ENCODE measurements at places on chromosomes 5 and 9.

- DNase-seq, result no peak
These were observed 213.6 kb downstream of the SAXO1 start for GRCh38 chr9:18819418-18819817.

DNA sequence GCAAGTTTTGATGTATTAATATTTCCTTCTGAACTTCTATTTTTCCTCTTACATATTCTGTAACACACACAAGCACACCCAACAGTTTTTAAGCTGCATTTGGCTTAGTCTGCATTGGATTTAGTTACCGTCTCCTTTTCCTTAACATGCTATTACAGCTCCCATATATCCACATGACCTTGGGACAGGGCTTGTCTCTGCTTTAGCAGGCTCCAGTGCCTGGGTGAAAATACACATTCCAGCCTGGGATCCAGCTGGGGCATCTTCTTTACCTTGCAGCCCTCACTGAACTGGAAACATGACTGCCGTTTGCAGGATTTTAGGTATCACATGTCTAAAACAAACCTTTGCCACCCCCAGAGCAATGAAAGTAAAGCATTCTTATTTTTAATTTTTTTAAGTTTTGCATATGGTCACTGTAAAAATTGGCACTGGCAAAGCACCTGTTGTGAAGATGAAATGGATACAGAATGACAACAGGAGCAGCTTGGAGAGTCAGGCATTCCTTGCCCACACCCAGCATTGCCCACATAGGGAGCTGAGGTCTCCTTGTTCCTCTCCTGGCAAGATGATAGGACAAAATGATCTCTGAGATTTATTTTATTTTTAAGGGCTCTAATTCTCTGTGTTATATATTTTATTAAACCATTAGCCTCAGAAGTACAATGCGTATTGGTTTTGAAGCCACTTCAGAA is 4.0 kb downstream of the GADD45G start:
- no peak for DNase-seq

DNA sequence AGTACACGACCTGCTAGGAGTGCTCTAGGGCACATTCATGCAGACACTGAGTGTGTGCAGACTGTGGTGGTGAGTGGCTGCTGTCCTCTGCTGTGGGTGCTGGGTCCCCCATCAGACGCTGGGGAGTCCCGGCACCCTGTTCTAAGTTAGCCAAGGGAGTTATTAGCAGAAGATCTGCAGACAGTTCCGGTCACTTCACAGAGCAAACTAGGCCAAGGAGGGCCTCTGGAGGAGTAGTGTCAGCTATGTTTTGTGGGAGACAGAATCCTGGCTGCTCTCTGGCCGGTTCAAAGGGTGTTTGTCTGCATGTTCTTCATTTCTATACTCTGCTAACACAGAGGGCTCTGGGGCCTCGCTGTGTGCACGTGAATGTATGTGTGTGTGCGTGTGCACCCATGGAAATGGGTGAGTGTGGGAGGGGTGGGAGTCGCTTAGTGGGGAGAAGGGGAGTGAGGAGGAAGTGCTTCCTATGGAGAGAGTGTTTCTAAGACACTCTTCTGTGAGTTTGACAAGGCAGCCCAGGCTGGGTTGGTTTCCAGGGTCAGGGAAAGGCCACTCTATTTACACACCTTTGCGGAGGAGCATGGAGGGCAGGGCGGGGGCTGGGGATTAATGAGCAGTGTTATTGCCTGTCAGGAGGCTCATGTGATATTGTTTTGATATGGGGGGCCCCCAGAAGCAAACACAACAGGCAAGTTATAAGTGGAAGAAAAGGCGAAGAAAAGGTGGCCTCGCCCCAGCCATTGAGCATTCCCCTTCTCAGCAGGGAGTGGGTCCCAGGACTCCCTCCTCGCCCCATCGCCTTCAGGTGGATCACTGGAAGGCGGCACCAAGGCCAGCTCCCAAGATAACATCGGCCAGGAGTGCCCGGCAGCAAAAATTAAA is 68.9 kb downstream of the MACROH2A1 start:
- DNase-seq, result no peak

GRCh38 chr9:111598733-111599091 is 735 bp downstream of the PTGR1 start:
- DNase-seq, result no peak

DNA sequence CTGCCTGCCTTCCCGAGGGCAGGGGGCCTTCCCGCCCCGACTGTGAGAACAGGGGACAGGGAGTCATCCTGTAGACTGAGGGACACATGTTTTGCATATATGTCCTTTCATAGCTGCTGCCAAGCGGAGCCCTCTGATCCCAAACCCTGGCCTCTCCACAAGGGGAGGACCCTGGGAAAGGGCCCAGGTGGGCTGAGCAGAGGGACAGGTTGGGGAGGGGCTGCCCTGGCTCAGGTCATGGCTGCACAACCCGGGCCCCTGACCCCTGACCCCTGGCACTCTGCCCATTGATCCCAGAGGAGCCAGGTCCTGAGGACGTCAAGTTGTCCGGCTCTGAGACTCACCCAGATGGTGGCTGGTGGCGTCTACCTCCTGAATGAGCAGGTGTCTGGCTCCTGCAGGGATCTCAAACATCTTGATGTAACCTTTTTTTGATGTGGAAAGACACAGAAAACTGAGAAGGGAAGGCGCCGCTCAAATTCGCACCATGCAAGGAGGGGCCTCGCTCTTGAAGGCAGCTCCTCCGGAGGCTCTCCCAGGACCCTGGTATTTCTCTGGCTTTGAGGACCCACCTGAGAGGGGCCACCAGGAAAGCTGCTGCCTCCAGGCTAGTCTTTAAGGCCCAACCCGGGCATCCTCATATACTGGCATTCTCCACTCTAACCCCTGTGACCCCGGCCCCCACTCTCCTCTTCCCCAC is 71.9 kb downstream of the ZNF354C start:
- no peak for DNase-seq

DNA sequence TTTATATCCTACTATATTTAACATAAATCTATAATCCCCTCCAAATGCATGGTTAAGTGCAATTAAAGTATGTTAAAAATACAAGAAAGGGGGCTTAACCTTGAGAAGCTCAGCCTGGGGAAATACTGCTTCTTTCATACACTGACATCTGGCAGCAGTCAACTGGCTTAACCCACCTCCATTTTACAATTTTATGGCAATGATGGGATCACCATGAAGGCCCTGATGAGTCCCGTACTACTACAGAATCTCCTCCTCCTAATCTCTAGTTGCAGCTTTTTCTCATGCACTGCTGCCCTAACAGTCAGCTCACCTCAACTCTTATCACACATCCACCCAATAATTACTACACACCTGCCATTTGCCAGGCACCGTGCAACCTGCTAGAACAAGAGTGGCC is 40.9 kb downstream of the ZNF608 start:
- DNase-seq, result no peak

GRCh38 chr5:136527311-136527710 is 162.0 kb upstream of the TRPC7 start:
- no peak for DNase-seq

DNA sequence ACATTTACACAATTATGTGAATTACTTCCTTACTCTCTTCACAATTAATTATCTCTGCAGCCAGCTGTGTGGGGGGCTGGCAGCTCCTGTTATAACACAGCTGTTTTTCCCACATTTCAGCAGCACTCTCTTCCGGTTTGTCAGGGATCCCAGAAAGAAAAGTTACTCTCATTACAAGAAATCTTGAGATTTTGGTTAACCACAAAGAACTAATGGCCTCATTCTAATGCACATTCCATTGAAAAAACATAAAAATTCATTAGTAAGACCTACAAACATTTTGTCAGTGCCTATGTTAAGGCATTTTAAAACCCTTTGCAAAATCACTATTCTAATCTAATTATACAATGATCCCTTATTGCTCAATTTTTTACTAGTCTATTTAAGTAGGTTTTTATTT is 64.1 kb downstream of the PDE4D start:
- DNase-seq, result no peak

DNA sequence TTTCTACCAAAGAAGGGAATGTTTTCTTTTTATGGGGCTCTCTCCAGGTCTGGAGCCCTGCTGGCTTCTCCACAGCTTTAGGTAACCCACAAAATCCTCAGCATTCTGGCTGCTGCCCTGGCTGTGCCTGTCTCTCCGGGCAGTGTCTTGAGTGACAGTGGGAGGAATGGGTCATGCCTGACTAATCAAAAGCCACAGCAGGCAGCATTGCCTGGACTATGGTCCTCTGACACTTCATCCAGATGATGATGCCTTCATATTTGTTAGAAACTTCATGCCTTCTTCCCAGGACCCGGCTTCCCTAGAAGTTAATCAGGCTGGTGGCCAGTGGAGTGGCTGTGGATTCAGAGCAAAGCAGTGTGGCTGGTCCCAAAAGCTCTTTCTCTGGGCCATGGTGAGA is 32.2 kb upstream of the TGFBI start:
- DNase-seq, result no peak

DNA sequence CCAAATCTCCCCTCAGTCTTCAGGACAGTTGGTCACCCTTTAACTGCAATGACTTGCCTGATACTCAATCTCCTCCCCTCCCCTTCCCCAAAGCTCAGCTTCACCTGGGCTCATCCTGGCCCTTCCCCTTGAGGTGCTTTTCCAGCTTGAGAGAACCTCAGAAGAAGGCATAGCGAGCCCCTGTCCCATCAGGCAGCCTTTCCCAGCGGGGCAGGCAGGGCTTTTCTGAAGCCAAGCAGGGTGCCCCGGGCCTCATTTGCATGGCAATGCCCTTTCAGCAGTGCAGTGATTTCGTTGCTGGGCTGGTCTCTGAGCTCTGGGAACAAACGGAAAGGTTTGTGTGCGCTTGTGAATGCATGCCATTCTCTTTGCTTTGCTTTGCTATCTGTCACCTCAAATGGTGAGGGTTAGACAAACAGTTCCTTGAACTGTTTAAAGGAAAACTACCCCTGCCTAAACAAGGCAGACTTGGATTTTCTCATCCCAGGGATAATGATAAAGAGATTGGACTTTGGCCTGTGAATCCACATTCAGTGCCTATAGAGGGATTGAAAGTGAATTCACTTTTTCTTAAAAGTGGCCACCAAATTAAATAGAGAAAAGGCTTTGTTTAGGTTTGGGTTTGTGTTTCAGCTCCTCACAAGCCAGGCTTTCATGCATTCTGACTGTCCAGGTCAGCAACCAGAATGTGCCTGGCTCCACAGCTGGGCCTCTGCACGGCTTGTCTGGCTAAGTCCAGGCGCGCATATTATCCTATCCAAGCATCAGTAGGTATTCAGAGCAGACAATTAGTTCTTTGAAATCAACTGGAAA is 165.3 kb downstream of the ZNF608 start:
- DNase-seq, result no peak

DNA sequence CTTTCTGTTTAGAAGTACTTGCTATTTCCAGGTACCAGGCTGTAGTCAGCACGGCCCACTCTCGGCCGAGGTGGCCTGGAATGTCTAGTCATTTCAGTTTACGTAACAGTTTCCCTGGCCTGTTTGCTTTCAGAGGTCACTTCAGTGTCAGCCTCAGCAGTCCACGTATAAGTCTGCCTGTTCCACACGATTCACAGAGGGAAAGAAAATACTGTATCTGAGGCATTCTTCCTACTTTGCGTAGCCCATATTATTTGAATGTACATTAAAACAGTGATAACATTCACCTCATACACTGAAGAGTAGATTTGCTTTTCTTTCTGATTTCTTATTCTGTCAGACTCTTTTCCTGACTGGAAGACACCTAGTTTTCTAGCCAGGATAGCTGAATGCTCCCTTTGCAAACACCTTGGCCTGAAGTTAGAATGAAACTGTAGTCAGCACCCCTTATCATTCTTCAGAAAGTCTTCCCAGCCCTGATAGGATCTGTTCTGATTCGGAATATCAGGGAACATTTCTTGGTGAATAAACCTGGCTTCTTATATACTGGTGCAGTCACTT is 140.9 kb downstream of the AOPEP start:
- DNase-seq, result no peak

- peak; percentile 57 for DNase-seq
These were observed 23.2 kb downstream of the SLC46A2 start for GRCh38 chr9:112867275-112867991.

DNA sequence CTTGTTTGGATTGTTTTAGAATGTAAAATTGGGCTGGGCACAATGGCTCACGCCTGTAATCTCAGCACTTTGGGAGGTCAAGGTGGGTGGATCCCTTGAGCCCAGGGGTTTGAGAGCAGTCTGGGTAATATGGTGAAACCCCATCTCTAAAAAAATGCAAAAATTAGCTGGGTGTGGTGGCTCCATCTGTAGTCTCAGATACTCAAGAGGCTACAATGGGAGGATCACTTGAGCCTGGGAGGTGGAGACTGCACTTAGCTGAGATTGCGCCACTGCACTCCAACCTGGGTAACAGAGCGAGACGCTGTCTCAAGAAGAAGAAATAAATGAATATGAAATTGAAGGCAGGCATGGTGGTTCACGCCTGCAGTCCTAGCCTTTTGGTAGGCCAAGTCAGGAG is 21.3 kb downstream of the MAML1 start:
- no peak for DNase-seq

DNA sequence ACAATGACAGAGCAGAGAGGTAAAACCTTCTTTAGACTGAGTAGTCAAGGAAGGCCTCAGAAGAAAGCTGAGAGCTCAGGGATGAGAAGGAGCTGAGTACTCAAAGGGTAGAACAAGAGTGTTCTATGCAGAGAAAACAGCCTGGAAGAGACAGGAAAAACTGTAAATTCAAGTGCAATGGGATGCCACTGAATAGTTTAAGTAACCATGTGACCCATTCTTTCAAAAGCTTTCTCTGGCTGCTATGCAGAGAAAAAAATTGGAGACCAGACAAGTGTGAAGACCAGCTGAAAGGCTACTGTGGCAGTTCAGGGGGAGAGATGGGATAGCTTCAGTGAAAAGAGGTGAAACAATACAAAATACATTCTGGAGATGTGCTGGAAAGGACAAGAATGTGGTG is 61.3 kb upstream of the RNF38 start:
- no peak for DNase-seq

GRCh38 chr5:113809626-113810025 is 296.1 kb downstream of the YTHDC2 start:
- DNase-seq, result no peak

- peak; percentile 94 for DNase-seq
These were observed 23.6 kb downstream of the PCDHGC5 start for GRCh38 chr5:141512390-141512910.

DNA sequence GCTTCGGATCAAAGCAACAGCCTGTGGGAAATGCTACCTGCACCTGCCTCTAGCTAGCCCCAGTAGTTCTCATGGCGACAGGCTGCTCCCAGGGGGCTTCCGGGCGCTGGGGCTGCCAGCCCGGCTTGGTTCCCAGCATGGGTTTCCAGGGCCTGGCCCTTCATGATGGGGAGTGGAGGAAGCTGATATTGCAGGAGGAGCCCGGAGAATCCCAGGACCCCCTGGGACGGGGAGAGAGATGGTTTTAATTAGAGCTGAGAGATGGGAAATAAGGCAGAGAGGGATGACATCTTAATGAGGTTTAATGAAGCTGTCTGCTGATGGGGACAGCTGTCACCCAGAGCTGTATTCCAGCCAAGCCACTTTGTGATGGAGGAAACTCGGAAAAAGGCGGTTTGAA is 78.6 kb downstream of the CFAP77 start:
- DNase-seq, result no peak

- DNase-seq, result no peak
These were observed 25.4 kb downstream of the ADAMTS2 start for GRCh38 chr5:179319741-179320281.

Measured in activated CD8-positive, alpha-beta T cell treated with anti-CD3 and anti-CD28 coated beads for 36 hours (primary cell).